ENCODE measurements at places on chromosomes 4 and X.

GRCh38 chrX:5586726-5587125 is 641.9 kb downstream of the NLGN4X start:
- DNase-seq = no peak

DNA sequence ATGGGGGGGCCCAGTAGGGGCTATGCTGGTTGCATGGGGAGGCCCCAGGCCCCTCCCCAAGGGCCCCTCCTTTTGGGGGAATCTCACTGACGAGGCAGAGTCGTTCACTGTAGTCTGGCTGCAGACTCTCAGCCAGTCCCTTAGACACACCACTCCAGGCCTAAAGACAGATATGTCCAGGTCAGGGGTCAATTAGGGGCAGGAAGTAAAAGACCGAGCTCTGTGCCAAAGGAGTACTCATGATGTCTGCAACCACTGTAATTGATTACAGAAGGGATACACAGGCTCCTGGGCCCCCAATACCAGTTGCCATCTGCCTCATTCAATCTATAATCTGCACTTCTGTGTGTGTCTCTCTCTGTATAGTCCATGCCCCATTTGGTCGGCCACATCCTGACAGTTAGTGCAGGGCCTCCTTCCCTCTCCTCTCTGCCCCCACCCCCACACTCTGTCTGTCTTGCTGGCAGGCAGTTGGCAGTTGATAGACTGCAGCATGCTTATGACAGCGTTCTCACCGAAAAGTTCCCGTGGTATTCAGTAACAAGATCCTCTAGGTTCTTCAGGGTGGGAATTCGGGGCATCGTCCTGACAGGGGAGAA is 1.3 kb upstream of the CXorf65 start:
- no peak for DNase-seq

DNA sequence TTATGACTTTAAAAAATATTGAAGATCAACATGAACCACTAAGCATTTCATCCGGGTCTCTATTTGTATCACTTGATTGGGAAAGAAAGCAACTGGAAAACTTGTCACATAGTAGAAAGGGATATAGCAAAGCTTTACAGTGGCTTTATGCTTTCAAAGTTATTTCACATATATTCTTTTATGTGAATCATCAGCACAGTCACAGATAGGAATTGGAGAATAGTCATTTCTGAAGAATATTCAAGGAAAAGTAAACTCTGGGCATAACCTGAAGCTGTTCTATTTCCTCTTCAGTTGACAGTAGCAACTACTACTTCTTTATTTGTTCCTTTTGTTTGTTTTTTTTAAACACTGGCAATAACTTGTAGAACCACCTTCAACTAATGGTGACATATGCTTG is 50.5 kb downstream of the MND1 start:
- no peak for DNase-seq

DNA sequence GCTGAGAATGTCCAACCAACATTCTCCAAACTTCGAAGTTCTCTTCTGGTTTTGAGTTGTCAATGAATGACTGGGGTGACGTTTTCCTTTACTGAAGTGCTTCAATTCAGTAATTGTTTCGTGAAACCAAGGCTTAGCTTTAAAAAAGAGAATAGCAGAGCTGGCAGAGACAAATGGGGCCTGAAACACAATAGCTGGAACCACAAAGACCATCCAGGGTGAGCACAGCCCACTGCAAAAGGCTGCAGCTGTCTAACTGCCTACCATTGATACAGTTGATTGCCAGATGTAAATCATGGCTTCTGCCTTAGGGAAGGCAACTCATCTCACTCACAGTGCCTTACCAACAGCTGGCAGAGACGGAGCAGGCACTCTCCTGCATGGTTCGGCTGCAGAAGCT is 78.7 kb upstream of the ZNF518B start:
- no peak for DNase-seq

All from ecto neural progenitor cell (in vitro differentiated cells).